ENCODE measurements at places on chromosomes 3 and 15.
A peak's percentile ranks its signal among the peaks of the same experiment; 100 is the strongest.

- DNase-seq = peak; percentile 69
These were observed 593 bp downstream of the CIAO2A start for GRCh38 chr15:64092864-64093626.

DNA sequence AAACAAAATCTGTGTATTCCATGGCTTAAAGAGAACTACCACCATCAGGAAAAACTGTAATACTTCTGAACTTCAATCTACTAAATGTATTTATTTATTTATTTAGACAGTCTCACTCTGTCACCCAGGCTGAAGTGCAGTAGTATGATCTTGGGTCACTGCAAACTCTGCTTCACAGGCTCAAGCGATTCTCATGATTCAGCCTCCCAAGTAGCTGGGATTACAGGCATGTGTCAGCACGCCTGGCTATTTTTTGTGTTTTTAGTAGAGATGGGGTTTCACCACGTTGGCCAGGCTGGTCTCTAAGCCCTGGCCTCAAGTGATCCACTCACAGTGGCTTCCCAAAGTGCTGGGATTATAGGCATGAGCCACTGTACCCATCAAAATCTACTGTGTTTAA is 202.3 kb upstream of the POU1F1 start:
- DNase-seq = no peak

GRCh38 chr15:39942101-39942752 is 8.3 kb downstream of the EIF2AK4 start:
- no peak for DNase-seq

GRCh38 chr3:175512700-175513099 is 653.6 kb downstream of the NAALADL2 start:
- DNase-seq = no peak

DNA sequence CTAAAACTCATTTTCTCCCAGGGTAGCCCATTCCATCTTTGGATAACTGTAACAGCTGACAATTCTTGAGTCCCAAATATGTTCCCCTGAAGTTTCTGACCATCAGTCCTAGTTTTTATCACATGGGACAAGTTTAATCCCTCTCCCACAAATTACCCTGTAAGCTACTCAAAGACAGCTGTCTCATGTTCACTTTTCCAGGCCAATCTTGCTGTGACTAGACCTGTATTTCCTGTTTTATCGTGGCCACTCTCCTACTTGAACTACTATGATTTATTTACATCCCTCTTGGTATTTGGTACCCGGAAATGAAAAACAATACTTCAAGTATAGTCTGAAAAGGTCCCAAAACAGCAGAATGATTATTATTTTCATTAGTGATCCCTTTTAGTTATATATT is 95.1 kb upstream of the MEX3B start:
- DNase-seq = no peak

- no peak for DNase-seq
These were observed 91.8 kb upstream of the ALDH1A3 start for GRCh38 chr15:100787567-100788417.

GRCh38 chr3:152480282-152480953 is 211.7 kb downstream of the MBNL1 start:
- no peak for DNase-seq

GRCh38 chr3:24195504-24196230 is 250.6 kb downstream of the NR1D2 start:
- peak; percentile 28 for DNase-seq

- DNase-seq = peak; percentile 98
These were observed 342.9 kb downstream of the CLSTN2 start for GRCh38 chr3:140277886-140278285.

DNA sequence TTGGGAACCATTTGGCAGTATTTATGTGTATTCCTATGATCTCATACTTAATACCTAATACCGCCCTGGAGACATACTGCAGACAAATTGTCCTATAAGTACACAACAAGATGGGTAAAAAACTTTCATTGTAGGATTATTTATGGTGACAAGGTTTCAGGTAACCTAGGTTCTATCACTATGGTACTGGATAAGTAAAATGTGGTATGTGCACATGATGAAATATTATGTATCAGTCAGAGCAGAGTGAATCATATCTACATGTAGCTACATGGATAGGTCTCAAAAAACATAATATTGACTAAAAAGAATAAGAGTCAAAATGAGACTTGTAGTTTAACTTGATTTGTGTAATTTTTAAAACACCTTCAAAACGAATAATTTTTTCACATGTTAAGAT is 147.8 kb downstream of the LEKR1 start:
- DNase-seq = no peak

DNA sequence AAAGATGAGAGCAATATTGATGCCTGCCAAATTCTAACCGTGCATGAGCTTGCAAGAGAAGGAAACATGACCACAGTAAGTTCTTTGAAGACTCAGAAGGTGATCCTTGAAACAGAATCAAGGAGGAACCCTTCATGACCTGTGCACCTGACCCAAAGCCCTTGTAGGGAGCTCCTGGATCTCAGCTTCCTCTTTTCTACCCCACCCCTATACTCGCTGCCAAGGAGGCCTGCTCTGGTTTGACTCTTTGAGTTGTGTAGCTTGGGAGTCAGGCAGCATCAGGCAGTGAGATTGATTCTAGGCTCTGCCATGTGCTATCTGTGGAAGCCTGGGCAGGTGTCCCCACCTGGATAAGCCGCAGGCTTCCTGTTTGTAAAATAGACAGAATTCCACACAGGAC is 10.6 kb downstream of the TTC21A start:
- DNase-seq = no peak

All from NCI-H82 (cell line).